ENCODE measurements at places on chromosomes 6 and 20.
A peak's percentile ranks its signal among the peaks of the same experiment; 100 is the strongest.

DNA sequence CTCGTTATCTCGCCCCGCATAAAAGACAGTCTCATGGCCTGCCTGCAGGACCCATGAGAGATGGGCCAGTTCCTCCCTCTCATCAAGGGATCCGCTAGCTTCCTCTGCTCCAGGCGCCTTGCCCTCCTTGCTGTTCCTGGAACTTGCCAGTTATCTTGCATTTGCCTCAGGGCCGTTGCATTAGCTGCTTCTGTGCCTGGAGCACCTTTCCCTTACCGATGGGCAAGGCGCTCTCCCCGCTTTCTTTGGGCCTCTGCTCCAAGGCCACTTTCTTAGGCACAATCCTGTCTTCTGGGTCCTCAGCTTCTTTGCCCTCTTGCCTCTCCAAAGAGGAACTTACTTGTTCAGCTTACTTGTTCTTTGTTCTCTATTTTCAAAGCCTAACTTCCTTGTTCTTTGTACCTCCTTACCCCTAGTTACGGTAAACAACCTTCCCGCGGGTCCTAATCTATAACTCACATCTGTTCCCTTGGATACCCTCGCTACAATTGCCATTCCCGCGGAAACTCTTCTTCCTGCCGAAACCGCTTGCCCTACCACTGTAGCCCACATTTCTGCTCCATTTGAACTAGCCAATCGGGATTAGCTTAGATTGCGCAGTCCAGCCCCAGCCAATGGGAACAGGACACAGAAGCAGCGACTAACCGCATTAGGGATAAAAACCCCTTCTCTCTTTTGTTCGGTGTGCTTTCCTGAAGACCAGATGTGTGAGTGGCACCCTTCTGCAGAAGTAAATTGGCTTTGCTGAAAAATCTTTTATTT is 887 bp upstream of the NSFL1C start:
- DNase-seq, result peak; percentile 14

DNA sequence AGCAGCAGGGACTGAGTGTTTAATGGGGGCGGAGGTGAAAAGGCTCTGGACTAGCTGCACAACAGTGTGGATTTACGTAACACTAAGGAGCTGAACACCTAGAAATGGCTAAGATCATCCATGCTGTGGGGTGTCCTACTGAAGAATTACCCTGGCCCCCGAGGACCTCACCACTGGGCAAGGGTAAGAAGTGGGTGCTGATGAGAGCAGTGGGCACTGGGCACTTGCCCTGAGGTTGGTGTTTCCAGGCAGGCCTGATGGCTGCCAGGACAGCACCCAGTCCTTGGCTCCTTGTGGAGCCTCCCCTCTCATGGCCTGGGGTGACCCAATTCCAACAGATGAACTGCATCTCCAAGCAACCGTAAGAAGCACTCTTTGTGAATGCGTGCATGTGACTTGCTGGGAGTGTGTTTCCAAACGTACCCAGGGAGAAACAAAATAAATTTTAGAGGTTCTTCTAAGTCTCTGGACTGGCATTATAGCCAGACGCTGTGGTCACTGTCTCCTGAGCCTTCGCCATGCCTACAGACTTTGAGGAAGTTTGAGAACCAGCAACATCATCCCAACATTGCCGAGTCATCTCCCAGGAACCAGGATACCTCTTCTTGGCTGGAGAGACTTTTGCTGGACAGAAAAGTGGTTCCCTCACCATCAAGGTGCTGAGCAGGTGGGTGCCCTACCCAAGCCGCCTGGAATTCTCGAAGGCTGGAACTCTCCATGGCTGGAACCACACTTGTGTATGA is 245.9 kb downstream of the ERMARD start:
- no peak for DNase-seq

GRCh38 chr20:17768271-17768670 is 68.5 kb downstream of the BANF2 start:
- DNase-seq, result no peak

GRCh38 chr6:139172567-139172966 is 37.7 kb downstream of the HECA start:
- DNase-seq, result no peak

GRCh38 chr6:170137176-170137891 is 153.5 kb downstream of the DLL1 start:
- no peak for DNase-seq

- no peak for DNase-seq
Measured at GRCh38 chr6:24960991-24961475, 25.3 kb upstream of the RIPOR2 start.

DNA sequence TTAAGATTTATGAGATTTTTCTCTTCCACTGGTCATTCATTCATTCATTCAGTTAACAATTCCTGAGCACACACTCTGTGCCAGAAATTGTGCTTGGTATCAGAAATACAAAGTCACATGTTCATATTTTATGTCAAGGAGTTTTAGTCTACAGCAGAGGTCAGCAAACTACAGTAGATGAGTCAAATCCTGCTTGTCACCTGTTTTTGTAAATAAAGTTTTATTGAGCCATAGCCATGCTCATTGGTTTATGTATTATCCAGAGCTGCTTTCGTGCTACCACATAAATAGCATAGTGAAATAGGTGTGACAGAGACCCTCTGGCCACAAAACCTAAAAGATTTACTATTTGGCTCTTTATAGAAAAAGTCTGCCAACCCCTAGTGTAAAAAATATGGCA is 46.8 kb downstream of the THEMIS start:
- DNase-seq, result no peak

GRCh38 chr6:138334000-138334399 is 43.7 kb upstream of the SMIM28 start:
- no peak for DNase-seq

GRCh38 chr20:31861385-31862156 is 8.8 kb downstream of the DUSP15 start:
- no peak for DNase-seq

DNA sequence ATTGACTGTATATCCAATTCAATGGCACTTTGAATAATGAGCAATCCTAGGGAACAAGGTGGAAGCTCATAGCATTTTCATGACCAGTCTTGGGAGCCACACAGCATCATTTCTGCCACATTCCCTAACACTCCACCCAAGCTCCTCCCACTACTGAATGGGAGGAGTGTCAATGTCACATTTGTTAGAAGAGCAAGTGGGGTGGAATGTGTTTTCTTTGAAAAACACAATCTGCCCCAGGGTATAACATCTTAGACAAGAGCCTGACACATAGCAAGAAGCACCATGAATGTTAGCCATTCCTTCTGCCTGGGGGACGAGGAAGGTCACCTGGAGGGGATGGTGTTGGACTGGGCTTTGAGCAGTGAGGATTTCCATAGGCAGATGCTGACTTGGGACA is 258.3 kb upstream of the PMEPA1 start:
- no peak for DNase-seq

GRCh38 chr6:137698636-137699030 is 168.4 kb upstream of the TNFAIP3 start:
- DNase-seq, result no peak

DNA sequence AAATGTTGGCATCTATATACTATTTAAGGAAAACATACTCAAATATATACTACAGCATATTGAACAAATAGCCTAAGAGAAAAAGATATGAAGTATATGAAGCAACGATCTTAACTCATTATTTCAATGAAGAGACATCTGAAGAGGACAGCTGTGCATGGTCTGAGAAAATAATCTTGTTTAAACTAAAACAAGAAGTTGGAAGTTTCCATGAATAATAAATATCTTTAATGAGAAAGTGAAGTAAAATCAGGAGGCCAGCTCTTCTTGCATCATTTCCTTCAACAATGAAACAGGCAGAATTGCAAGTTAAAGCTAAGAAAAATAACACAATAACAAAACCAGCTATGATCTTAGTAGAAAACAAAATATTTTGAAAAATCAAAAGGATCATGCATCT is 1265.4 kb upstream of the MAP3K7 start:
- DNase-seq, result no peak

- peak; percentile 47 for DNase-seq
Measured at GRCh38 chr20:2872459-2873009, 747 bp upstream of the PTPRA start.

DNA sequence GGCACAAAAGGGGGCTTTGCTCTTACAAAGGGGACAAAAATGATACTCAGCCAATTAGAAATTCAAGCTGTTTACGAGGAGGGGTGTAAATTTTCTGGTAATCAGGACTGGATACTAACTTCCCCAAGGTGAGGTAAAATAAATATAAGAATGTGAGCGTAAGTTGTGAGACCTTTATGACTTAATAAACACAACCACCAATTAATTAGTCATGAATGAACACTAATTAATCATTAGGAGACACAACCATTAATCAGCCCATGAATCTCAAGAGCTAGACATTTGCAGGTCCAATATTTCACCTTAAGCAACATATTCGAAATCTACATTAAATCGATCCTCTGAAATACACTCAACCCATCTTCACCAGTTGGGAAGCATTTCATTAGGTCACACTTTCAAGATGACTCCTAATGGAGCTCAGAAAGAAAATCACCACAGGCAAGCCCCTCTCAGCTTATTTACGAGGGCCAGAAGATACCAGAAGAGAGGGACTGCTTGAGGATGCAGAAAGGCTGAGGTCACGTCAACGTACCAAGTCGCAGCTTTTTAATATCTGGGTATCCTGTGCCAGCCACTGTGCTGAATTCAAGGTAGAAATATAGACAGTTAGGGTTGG is 2.7 kb downstream of the ADTRP start:
- DNase-seq, result no peak

- DNase-seq, result no peak
Measured at GRCh38 chr6:75863001-75863400, 114.0 kb downstream of the MYO6 start.

DNA sequence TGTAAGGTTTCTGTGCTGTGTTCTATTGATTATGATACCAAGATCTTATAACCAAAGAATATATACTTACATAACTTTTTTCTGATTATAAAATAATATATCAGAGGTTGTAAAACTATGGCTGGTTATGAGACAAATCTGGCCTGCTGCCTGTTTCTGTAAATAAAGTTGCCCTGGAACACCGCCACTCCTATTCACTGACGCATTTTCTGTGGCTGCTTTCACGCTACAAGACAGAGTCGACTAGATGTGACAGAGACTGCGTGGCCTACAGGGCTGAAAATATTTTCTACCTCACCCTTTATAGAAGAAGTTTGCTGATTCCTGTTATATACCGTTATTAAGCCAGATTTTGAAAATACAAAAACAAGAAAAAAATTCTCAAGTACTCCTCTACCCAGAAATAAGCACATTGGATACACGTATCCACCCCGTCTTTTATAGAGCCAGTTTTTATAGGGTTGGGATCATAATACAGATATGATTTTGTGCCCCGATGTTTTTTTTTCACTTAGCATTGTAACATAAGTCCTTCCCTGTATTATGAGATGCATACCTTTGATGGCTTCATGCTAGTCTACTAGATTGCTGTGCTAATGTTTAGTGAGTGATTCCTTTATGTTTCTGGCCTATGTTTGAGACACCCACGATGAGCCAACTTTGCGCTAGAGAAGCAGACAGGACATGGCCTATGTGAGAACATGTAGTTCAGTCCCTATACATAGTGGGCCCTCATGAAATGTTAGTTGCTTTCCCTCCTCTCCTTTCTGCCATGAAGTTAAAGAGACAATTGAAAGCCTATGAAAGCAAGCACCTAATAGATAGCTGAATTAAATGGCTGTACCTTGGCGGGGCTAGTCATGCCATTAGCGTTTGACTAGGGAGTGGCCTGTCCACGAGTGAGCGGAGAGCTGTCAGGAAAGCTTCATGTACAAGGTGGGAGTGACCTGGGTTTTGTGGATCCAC is 98.1 kb upstream of the KCNK16 start:
- DNase-seq, result peak; percentile 26

GRCh38 chr6:144104898-144105487 is 9.6 kb upstream of the SF3B5 start:
- DNase-seq, result peak; percentile 76

DNA sequence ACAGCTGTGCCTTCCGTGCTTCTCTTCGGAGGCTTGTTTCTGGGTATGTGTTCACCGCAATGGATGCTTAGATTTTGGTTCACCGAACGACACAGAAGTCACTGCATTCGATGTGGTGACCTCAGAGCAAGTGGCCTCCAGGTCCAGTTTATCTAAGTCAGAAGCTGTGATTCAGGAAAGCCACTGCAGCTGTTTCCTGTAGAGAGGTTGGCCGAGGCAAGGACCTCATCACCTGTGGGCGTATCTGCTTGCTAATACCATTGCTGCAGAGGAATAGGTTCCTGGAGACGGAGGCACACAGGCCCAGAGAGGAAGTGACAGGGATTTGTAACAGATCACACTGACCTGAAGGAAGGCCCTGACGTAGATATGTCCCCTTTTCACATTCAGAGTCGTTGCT is 82.7 kb downstream of the FARS2 start:
- no peak for DNase-seq

- DNase-seq, result no peak
Measured at GRCh38 chr6:85464722-85465150, 14.9 kb downstream of the NT5E start.

- DNase-seq, result no peak
Measured at GRCh38 chr6:125503181-125503580, 201.4 kb upstream of the HDDC2 start.
